Occipital lobe (tissue), 3 donors: ENCODE measurements at places on chromosomes 2 and 18. TPM values are rescaled to one million over a fixed set of nuclear protein-coding genes. Genes with fewer than 3 reads are reported as not detected.

RAPGEF4 gene
- total RNA-seq = 23.4 TPM

ACOXL gene
- total RNA-seq = not detected

LYG2 gene
- not detected for total RNA-seq

WIPF1 gene
- 2.7 TPM for total RNA-seq

HOXD10 gene
- total RNA-seq = not detected

HOXD1 gene
- total RNA-seq = not detected

EGR4 gene
- not detected for total RNA-seq

GALNT3 gene
- total RNA-seq = 5.3 TPM

MARCO gene
- 0.31 TPM for total RNA-seq

NIFK gene
- total RNA-seq = 51.6 TPM

STK16 gene
- total RNA-seq = 15.4 TPM

GRCh38 chr2:240986787-240987411, 11.5 kb upstream of the SNED1 start:
- no peak for DNase-seq

- DNase-seq = no peak
Measured at GRCh38 chr2:121049131-121049530, 235.9 kb downstream of the TFCP2L1 start.

- DNase-seq = no peak
Measured at GRCh38 chr18:26867471-26867870, 2.0 kb upstream of the AQP4 start.

GRCh38 chr2:171307560-171307959, 126.2 kb downstream of the METTL8 start:
- no peak for DNase-seq

GRCh38 chr2:240557808-240558207, at the start of gene ANKMY1:
ANKMY1 (minus strand) TSS chr2:240557988; CDS start chr2:240557335, 653 bp downstream.
- peak; percentile 42 for DNase-seq

GRCh38 chr2:20661421-20662307, 5.3 kb upstream of the GDF7 start:
- DNase-seq = peak; percentile 42

DNA sequence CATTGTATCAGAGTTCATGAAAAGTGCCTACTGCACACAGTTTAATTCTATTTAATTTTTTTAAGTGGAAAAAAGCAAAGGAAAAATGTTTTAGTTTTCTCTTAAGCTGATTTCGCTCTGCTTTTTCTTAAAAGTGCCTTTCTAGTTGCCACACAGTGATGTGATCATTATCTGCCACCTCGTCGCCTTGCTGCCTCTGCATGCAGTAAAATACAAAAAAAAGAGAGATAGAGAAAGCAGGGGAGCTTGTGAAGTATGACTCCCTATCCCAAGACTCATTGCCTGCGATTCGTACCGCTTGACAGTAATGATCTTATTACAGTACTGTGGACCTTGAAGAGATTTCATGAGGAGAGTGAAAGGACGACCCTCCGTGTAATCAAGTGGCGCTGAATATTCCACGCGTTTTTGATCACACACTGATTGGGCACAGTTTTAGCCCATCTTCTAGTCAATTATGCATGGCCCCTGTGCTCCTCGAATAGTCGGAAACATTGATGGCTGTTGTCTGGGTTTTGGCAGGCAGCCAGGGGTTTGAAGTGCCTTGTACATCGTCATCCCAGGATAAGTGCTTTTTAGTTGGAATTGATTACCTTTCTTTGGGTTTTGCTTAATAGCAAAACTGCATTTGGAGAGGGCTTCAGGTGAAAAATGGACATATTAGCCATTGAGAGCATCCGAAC, 188.3 kb downstream of the GBX2 start:
- DNase-seq = no peak

DNA sequence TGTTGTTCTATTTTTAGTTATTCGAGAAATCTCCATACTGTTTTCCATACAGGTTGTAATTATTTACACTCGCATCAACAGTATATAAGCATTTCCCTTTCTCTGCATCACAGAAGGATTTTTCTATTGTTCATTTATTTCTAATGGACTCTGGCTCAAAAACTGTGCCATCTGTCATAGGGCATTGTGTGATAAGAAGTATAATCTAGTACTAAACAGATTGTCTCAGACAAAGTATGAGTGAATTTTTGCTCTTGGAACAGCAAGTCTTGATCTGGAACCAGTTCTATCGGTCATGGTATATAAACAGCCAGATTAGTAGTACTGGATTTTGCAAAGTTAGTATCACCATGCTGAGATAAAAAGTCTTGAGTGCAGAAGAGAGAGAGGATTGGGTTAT, 145.8 kb downstream of the KIAA1328 start:
- no peak for DNase-seq

DNA sequence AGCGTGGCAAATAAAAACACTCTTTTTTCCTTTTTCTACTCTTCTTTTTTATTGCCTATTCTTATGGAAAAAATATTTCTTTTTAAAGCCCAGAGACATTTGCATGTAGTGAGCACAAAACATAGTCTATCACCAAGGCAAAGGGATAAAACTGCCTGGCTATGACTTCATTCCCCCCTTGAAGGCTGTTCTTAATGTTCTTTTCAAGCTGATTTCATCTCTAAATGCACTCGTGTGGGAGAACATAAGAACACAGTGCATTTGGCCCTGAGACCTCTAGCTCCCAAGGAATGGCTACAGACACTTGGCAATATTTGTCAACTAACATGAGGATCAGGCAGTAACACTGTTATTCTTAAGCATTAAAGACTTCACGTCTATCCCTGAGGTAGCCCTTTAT, 17.4 kb upstream of the DNAJC10 start:
- no peak for DNase-seq

- no peak for DNase-seq
Measured at GRCh38 chr2:239366740-239367139, 34.1 kb downstream of the HDAC4 start.

GRCh38 chr2:136058262-136058661, 59.7 kb downstream of the CXCR4 start:
- DNase-seq = no peak

DNA sequence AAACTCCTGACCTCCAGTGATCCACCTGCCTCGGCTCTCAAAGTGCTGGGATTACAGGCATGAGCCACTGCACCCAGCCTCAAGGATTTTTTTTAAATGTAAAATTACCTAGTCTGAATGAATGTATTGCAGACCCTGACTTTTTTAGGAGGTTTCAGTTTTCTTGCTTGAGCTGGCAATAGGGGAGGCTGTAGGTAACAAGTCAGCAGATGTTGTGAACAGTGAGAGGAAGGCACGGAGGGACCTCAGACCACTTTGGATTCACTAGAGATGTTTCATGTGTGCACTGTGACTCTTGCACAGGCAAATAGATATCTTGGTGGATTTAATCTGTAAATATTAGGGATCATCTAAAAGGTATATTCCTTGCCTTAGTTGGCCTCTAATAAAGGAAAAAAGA, 6.4 kb downstream of the NDUFV2 start:
- no peak for DNase-seq

DNA sequence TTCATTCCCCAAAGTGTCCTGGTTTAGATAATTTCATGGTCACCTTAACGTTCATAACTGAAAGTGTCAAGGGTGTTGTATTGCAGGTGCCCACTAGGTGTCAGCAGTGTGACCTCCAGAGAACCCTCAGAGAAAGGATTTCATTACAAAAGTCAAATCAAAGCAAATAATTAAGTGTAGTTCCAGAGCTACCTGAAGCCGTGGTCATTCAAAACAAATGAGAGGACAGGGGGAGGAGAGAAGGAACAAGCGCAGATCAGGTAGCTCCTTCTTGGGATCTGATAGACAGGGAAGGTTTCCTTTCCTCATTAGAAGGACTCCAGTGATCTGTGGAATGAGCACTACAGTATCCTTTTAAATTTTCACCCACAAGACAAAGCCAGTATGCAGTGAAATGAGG, at the start of gene SLC9A4:
TSS of gene SLC9A4 (plus strand) at position 207 of the 400 bp plus-strand sequence. CDS start 534 bp downstream, outside the sequence.
- no peak for DNase-seq

DNA sequence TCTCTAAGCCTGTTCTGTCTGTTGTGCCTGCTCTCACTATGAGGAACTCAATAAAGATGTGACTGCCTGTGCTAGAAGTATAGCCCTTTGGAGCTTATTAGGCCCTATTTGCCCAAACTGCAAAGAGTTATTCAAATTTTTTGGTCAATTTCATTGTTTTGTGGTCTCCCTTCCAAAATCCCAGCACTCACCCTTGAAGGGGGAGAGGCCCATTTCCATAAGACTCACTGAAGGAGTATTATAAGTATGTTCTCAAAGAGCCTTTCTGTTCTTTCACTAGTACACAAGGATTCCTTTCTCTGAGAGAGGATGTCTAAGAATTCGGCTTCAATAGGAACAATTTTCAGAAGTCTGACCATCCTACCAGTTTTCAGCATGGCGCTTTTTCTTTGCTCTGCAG, 641.9 kb upstream of the REG3G start:
- no peak for DNase-seq

GRCh38 chr2:30865243-30865642, 58.0 kb upstream of the CAPN13 start:
- peak; percentile 35 for DNase-seq

DNA sequence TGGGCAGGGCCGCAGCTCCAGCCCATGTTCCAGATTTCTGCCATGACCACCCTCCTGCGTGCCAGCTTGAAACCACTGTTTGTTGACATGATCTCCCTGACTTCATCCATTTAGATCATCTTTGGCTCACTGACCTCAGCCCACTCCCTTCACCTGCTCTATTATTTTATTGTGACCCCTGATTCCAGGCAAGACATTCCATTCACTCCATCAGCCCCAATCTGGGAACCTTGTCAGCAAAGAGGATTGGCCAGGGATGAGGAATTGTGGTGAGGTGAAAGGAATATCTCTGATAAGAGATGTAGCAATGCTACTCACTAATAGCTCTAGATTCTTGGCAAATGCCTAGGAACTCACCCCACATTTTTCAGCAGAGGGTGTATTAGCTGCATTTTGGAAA, 174.2 kb downstream of the TMEM247 start:
- no peak for DNase-seq

DNA sequence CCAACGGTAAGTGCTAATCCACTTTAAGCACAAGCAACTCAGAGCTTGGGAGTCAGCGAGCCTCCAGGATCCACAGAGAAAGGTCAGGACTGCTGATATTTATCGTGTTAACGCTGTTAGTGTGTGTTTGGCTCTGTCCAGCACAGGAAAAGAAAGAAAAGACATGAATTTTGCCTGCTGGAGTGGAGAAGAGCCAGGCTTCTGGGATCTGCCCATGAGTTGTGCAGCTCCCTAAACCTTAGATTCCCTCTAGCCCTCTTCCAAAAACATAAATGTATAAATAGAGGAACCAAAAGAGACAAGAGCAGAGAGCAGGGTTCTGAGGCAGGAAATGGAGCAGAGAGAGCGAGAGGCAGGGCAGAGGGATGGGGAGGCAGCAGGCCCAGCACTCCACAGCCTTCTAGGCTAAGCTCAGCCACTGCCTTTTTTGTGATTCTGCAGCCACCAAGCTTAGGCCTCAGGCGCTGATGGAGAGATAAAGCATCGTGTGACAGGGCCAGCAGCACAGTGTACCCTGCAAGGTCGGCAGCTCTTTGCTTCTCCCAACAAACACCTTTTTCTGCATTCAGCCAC, 14.5 kb upstream of the MAT2A start:
- peak; percentile 20 for DNase-seq
